ENCODE measurements at places on chromosomes 4 and X. TPM values are rescaled to one million over a fixed set of nuclear protein-coding genes. Genes with fewer than 3 reads are reported as not detected.

GRCh38 chrX:66176134-66176533 lies 12.1 kb downstream of the HEPH start:
- no peak for DNase-seq

LDOC1 gene
- total RNA-seq = 6.5 TPM

GRCh38 chrX:131588995-131589394 lies 45.1 kb downstream of the OR13H1 start:
- DNase-seq = no peak

RASL11B gene
- total RNA-seq = 7.5 TPM

GRCh38 chr4:6497796-6498195 lies 25.4 kb upstream of the PPP2R2C start:
- no peak for DNase-seq

DNA sequence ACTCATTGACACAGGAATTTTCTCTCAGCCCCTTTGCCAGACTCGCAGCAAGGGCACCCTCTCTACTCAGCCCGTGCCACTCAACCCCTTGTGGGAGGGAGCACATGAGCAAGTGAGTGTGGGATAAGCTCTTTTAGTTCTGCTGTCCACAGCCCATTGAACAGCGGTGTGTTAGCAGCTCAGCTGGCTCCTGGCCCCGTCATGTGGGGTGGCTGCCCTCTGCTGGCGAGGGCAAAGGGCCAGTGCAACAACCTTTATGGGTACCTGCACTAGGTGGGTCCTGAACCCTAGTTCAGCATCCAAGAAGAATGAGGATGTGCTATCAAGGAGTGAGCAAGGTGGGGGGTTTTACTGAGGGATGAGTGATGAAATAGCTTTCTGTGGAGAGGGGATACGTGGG lies 85.0 kb upstream of the ZNF81 start:
- DNase-seq = no peak

- peak; percentile 89 for DNase-seq
Measured at GRCh38 chr4:7822877-7823276, 116.8 kb downstream of the AFAP1 start.

GRCh38 chr4:99612281-99612680 lies 37.7 kb downstream of the MTTP start:
- peak; percentile 21 for DNase-seq

DNA sequence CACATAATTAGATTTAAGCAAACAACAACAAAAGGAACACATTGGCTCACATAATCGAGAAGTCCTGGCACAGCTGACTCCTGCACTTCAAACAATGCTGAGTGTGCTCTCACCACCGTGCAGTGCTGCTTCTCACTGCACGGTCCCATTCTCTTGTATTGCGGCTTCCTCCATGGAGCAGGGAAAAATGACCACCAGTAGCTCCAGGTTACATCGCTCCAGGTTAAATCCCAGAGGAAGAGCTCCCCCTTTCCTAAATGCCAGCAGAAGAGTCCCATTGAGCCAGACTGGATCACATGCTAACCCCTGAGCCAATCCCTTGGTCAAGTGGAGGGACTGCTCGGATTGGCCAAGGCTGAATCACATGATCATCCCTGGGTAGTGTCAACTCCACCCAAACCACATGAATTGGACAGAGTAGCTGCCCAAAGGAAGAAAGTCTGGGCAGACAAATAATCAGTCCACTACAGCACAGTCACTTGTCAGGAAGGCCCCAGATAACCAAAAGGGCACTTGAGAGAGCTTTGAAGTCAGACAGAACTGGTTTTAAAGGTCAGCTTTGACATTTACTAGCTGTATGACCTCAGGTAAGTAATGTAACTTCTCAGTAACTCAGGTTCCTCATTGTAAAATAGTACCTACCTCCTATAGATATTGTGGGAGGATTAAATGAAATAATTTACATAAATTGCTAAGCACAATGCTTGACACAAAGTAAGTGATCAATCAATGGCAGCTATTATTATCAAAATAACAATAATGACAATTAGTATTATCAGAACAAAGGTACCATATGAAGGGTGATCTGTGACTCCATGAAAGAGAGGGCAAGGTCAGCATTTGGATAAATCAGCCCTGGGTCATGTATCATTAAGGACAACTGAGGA lies 14.3 kb downstream of the TEC start:
- DNase-seq = no peak

TMSB15B gene
- total RNA-seq = 11.3 TPM

DNA sequence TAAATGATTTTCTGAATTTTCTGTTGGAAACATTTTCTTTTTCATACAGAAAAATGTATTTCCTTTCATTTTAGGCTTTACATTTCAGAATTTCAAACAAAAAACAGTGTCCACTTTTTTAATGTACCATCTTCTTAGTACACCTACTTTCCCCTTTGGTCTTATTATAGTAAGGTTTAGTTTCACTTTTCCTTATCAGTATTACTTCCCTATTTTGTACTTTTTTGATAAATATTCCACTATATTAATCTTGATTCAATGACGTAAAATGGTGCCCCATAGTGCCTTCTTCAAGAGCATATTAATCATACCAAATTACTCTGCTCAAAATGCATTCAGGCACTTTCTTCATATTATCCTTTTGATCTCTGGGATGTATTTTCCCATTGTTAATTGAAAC lies 52.5 kb downstream of the BANK1 start:
- DNase-seq = no peak

- DNase-seq = no peak
Measured at GRCh38 chrX:13055486-13055885, 11.1 kb upstream of the FAM9C start.

DNA sequence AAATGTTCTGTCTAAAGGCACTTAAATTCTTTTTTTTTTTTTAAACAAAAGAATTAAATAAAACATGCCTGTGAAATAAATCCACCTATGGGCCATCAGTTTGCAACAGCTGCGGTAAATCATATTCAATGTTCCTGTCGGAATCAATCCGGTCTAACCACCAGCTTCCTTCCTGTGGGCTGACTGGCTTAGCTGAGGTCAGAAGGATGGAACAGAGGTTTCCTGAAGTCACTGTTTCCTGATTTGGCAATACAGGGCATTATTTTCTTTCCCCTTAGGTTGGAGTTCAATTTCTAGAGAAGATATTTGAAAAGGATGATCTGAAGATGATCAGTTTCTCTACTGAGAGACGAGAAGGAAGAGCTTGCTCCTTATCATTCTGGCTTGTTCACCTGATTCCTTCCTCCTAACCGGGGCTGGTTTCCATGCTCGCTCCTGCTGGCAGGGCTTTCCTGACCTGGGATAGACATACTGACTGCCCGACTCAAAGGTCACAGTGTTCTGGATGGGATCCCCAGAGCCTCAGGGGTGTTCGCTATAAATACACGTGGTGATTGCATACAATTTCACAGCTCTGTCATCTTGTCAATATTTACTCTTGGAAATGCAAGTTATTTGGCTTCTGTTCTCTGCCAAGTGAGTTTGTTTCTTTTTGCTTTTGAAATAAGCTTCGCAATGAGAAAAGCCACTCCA lies 21.7 kb downstream of the PDLIM3 start:
- DNase-seq = peak; percentile 41

GRCh38 chr4:186651624-186652023 lies 72.0 kb downstream of the FAT1 start:
- peak; percentile 86 for DNase-seq

TACR3 gene
- total RNA-seq = 5.5 TPM

ESX1 gene
- not detected for total RNA-seq

- peak; percentile 52 for DNase-seq
Measured at GRCh38 chr4:98423009-98423408, 161.8 kb downstream of the RAP1GDS1 start.

GRCh38 chrX:13717700-13718472 lies 16.5 kb downstream of the TRAPPC2 start:
- DNase-seq = peak; percentile 89

GRCh38 chr4:158873795-158874401 lies 105.1 kb downstream of the FNIP2 start:
- peak; percentile 79 for DNase-seq

PAGE4 gene
- total RNA-seq = 1.2 TPM

GRCh38 chr4:7013175-7013574 lies 30.0 kb upstream of the TADA2B start:
- DNase-seq = no peak

SYNPO2 gene
- 53.6 TPM for total RNA-seq

GRCh38 chrX:48488034-48488433 lies 12.0 kb downstream of the FTSJ1 start:
- no peak for DNase-seq

DNA sequence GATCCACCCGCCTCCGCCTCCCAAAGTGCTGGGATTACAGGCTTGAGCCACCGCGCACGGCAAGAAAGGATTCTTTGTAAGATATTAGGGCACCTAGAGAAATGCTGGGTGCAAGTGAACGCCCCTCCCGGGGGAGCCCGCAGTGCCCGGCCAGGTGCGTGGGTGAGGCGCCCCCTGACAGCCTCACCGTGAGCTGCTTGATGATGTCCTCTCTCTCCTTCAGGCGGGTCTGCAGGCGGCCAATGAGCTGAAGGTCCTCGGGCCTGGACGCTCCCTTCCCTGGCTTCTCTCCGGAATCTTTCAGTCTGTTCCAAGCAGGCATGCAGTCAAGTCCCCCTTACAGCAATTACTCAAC lies 21.9 kb downstream of the MED28 start:
- DNase-seq = no peak

DNA sequence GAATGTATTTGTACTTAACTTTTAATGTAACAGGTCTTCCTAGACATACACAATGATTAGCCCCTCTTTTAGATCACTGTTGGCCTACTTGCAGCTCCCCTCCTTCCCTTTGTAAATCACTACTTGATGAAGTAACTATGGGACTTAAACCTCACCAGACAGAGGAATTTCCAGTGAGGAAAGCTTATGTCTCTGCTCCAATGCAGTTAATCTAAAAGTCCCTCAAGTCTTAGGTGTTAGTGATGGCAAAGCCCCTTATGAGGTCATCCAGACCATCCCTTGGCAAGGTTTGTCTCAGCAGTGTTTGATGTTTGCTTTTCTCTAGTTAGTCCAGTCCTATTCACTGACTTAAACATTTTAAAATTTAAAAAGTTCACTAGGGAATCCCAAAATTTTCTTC lies 877.3 kb upstream of the INTU start:
- DNase-seq = peak; percentile 95

P2RY4 gene
- 0.09 TPM for total RNA-seq

- no peak for DNase-seq
Measured at GRCh38 chr4:81790477-81790876, 318.8 kb upstream of the RASGEF1B start.

- DNase-seq = peak; percentile 29
Measured at GRCh38 chr4:87209696-87210095, 10.7 kb downstream of the KLHL8 start.

GRCh38 chrX:71214604-71215337 lies 8.3 kb upstream of the GJB1 start:
- DNase-seq = no peak

CT45A2 gene
- not detected for total RNA-seq

FREM3 gene
- total RNA-seq = 0.13 TPM

GRCh38 chr4:32147446-32148085 lies 1427.4 kb downstream of the PCDH7 start:
- DNase-seq = peak; percentile 14

- no peak for DNase-seq
Measured at GRCh38 chrX:29318012-29318411, 730.8 kb downstream of the IL1RAPL1 start.

GRCh38 chr4:126458993-126459392 lies 1144.2 kb downstream of the FAT4 start:
- DNase-seq = no peak

GRCh38 chrX:20362268-20363267 lies 95.9 kb upstream of the RPS6KA3 start:
- DNase-seq = peak; percentile 81

PLXNB3 gene
- total RNA-seq = 0.89 TPM

CFAP299 gene
- 0.09 TPM for total RNA-seq

GRCh38 chrX:2958199-2958598 lies 29.1 kb upstream of the ARSD start:
- DNase-seq = no peak

GRCh38 chr4:138902705-138903104 lies 112.9 kb upstream of the NOCT start:
- DNase-seq = no peak

GRCh38 chr4:47570816-47571215 lies 85.7 kb downstream of the ATP10D start:
- no peak for DNase-seq

NLRP2B gene
- total RNA-seq = 0.04 TPM

DNA sequence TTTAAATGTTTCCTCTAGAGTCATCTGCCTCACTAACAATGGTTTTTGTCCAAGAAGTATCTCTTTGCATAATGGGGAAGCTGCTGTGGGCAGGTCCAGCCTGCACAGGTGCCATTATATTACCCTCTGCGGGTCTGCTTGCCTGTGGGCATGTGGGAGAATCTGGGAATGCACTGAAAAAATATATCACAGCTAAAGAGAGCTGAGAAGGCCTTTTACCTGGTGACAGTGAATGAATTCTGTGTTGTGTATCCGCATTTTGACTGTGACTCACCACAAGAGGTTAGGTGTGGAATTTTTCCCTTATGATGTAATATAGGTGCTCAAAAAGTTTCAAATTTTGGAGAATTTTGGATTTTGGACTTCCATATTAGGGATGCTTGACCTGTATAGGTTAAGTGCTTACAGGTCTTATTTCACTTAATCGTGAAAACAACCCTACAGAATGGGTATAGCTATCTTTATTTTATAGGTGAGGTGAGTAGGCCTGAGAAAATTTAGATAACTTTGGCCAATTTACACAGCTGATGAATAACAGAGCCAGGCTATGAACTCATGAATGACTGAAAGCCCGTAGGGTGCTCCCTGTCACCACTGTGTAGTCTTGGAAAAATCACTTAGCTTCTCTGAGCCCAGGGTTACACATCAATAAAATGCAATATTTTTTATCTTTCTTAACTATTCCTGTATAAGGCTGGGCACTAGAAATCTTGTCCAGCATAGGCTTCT lies 198.0 kb upstream of the EPHA5 start:
- DNase-seq = no peak

PRR32 gene
- total RNA-seq = 95.8 TPM

RNF150 gene
- total RNA-seq = 37.6 TPM

GRCh38 chrX:445727-446126 lies 59.0 kb upstream of the PPP2R3B start:
- no peak for DNase-seq

- no peak for DNase-seq
Measured at GRCh38 chrX:45063319-45064095, 137.2 kb downstream of the DIPK2B start.

DNA sequence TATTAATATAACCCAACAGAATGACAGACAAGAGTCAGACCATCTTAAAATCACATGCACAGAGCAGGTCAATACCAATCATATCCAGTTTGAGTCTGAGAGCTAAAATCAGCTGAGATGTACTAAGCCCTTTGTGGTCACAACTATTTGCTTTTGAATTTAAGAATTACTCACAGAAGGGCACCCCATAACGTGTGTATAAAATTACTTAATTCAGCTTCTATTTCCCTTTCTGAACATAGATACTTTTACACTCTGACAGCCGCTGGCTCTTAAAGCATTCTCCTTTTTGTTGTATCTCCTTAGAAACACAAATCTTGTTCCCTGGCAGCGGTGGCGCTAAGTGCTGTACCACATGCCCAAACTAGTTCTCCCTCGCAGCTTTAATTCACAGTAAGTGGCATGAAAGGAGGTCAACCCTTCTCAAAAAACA lies 14.8 kb upstream of the PPARGC1A start:
- DNase-seq = peak; percentile 61

Data from muscle of leg (tissue), 16 donors.